ENCODE measurements at places on chromosomes 5 and 9.
A peak's percentile ranks its signal among the peaks of the same experiment; 100 is the strongest.

DNA sequence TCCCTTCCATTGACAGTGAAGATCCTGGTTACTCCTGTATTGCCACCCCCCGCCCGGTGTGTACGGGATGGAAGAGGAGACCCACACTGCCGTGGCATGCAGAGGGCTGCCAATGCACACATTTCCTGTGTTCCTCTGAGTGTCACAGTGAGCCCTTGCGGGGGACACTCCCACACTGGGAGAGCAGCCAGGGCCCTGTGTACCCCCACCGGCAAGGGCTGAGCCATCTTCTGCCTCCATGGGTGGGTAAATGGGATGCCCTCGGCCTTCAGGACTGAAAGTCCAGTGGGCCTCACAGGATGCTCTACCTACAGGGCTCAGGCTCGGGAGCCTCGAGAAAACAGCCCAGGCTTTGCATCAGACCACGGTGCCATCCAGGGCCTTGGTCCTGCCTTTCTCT lies 18.1 kb downstream of the IRX1 start:
- DNase-seq, result no peak

- no peak for DNase-seq
Observed at GRCh38 chr9:73037613-73038012, 84.8 kb upstream of the ALDH1A1 start.

GRCh38 chr5:126694403-126694802 lies 82.5 kb upstream of the LMNB1 start:
- no peak for DNase-seq

GRCh38 chr9:113454914-113455761 lies 8.4 kb upstream of the RGS3 start:
- DNase-seq, result peak; percentile 62

DNA sequence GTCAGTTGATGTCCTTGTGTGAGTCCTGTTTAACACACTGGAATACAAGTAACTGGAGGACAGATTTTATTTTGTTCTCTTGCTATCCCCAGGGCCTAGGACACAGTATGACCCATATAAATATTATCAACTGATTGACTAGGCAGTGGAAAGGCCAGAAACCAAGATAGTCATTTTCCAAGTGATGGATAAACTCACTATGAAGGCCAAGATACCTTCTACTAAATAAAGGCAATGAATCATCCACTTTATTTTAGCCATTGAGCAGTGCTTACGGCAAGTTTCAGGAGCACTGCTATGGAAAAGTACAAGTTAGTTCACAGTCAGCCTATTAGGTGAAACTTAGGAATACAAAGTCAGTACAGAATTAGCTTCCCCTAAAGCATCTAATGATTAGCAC lies 153.2 kb downstream of the SEMA5A start:
- DNase-seq, result no peak

GRCh38 chr5:74306845-74307244 lies 333.7 kb downstream of the ENC1 start:
- DNase-seq, result no peak

DNA sequence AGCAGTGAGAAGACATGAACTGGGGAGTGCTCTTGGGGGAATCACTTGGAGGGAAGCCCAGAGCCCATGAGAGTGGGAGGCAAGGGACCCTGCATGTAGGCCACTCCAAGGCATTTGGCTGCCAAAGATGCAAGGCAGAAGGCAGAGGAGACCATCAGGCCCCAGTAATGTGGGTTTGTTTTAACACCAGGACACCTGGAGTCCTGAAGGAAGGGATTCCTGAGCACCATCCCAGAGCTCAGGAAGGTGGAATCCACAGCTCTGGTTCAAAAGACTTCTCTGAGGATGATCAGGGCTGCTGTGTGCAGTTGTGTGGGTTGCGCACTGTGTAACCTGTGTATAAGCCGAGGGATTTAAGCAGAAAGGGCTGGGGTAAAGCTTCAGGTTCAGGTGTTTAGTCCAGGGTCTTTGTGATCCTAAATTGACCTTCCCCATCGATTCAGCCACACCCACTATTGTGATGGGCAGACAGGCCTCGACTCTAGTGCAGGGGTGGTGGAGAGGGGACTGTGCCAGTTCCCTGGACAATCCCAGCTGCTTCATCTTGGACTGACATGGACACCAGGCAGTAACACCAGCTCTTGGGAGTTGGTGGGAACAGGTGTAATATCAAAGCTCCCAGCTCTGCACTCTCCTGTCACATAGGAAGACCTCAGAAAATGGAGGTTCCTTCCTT lies 11.0 kb downstream of the B4GALT7 start:
- DNase-seq, result no peak

Measured in NB4 (cell line).